Activated CD8-positive, alpha-beta memory T cell treated with anti-CD3 and anti-CD28 coated beads for 48 hours (primary cell): ENCODE measurements at places on chromosomes 3 and 15.
A peak's percentile ranks its signal among the peaks of the same experiment; 100 is the strongest.

DNA sequence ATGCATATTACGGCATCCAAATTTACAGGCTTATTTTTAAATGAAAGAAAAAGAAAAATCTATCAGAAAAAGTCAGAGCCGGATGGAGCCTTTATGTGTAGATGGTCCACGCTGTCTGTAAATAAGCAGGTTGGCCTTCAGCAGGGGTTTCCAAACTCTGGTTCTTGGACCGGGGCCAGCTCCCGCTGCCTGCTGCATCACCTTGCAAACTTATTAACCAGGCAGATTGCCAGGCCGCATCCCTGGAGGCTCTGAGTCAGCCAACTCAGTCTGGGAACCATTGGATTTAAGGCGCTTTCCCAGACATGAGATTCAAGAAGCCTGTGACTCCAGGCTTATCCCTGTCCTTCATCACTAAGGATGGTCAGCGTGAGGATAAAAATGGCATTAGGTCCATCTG, 212.4 kb downstream of the OPA1 start:
- no peak for DNase-seq

- no peak for DNase-seq
Measured at GRCh38 chr3:94256888-94257813, 194.3 kb downstream of the NSUN3 start.

DNA sequence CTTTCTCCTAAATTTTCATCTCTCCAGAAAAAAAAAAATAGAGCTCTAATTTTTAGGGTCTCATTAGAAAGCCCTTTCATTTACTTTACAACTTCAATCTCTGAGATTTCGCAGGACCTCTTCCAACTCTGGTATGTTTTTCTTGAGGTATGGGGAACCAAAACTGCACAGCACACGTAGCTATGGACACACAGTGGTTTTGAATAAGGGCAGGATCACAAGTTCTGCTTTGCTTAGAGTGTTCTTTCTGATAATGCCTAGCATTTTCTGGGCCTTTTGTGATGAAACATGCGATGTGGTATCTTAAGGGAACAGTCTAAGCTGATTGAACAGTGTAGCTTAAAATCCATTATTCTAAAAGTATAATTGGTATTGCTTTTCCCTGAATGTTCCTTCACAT, 25.3 kb downstream of the ZNF592 start:
- no peak for DNase-seq

- DNase-seq: no peak
Measured at GRCh38 chr15:65690778-65691177, 69.0 kb downstream of the SLC24A1 start.

- DNase-seq: no peak
Measured at GRCh38 chr3:63954182-63954581, 42.0 kb upstream of the SCAANT1 start.

DNA sequence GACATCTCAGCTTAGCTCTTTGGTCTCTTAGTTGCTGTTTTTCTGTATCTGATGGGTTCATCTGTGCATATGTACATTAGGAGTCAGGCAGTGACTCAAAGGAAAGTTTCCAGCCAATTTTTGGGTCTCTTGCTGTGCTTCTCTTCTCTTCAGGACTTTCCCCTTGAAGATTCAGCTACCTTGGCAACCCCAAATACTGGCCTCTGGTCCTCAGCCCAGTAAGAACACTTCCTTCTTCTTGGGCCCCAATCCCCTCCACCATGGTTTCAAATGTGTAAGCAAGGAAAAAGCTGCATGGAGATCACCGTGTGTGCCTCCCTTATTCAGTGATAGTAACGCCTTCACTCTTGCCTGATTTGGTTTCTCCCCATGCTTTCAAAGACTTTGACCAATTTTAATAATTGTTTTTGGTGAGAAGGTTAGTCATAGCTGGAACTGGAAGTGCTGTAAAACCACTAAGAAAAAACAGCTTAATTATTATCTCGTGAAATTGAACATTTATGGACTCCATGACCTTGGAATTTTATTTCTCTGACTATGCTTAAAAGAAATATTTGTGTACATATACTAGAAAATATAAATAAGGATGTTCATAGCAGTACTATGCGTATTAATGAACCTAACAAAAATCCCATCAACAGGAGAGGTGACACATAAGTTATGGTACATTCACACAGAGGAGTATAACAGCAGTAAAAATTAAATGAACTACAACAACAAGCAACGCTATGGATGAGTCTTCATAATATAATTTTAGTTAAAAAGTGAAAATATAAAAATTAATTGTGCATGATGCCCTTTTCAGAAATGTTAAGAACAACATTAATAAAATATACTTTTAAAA, 125.3 kb upstream of the BCL6 start:
- DNase-seq: no peak

- DNase-seq: no peak
Measured at GRCh38 chr3:128178782-128179483, 25.7 kb downstream of the EEFSEC start.

DNA sequence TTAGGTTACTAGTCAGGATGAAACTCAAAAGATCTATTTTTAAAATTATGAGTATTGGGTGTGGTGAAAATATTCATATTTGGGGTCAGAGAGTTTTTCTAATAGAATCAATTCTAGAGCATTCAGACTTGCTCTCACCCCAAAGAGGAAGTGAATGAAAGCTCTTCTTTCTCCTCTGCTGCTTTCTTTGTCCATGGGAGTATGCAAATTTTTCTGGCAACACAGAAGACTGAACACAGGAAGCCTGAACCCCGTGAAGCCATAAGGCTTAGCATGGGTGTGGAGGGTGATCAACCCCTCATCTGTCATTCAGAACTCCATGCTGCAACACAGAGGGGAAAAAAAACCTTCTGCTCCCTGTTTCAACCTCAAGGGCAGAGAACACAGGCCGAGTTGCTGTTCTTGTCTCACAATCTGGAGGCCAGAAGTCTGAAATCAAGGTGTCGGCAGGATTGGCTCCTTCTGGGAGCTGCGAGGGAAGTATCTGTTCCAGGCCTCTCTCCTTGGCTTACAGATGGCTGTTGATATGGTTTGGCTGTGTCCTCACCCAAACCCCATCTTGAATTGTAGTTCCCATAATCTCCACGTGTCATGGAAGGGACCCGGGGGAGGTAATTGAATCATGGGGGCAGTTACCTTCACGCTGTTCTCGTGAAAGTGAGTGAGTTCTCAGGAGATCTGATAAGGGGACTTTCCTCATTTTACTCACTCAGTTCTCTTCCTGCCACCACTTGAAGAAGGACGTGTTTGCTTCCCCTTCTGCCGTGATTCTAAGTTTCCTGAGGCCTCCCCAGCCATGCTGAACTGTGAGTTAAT, 33.7 kb upstream of the CD47 start:
- DNase-seq: peak; percentile 37

DNA sequence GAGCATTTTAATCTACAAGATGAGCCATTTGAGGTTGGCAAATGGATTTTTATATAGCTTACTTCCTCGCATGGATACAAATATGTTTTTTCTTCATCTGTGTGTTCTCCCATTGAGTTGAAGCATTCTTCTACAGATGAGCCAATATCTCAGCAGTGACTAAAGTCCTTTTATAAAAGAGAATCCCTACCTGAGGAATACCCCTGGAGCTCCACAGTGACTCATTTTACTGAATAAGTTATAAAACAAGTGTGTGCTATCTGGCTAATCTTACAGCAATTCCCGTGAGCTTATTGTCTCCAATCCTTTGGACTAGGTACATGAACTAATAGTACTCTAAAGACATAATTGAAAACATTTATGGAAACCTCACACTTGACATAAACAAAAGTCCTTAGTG, 354.2 kb upstream of the BCHE start:
- no peak for DNase-seq

GRCh38 chr15:75454471-75455378, 3.2 kb upstream of the SIN3A start:
- peak; percentile 59 for DNase-seq

GRCh38 chr3:119763466-119763865, 18.4 kb upstream of the NR1I2 start:
- no peak for DNase-seq

- no peak for DNase-seq
Measured at GRCh38 chr3:195773956-195774537, 37.7 kb downstream of the MUC4 start.

GRCh38 chr3:176987901-176988650, 209.2 kb downstream of the TBL1XR1 start:
- no peak for DNase-seq

GRCh38 chr15:90905306-90906180, 2.4 kb downstream of the MAN2A2 start:
- no peak for DNase-seq

DNA sequence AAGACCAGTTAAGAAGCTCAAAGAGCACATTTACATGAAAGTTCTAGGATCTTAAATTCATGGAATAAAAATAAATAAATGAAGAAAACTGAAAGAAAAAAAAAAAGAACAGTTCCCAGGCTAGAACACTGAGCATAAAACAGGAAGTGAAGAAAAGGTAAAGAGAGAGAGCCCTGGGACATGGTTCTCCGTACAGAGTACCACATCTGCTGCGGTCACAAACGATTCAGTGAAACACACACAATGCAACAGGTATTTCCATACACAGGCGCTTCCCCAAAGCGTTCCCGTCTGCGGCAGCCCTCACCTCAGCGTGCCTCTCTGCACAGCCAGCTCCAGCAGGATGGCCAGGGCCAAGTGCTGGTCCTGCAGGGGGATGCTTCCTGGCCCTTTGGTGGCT, 49.4 kb downstream of the HERC2 start:
- no peak for DNase-seq

DNA sequence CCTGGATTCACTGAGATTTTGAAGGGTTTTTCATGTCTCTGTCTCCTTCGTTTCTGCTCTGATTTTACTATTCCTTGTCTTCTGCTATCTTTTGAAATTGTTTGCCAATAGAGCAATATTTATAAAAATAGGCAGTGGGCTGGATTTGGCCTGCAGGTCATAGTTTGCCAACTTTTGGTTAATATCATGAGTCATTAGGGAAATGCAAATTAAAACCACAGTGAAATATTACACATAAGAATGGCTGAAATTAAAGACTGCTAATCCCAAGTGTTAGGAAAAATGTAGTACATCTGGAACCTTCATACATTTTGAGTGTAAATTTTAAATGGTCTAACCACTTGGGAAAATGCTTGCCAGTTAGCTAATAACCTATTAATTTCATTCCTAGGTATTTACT, 56.3 kb downstream of the ABI3BP start:
- no peak for DNase-seq

GRCh38 chr3:60953351-60953750, 297.9 kb downstream of the FHIT start:
- DNase-seq: no peak

DNA sequence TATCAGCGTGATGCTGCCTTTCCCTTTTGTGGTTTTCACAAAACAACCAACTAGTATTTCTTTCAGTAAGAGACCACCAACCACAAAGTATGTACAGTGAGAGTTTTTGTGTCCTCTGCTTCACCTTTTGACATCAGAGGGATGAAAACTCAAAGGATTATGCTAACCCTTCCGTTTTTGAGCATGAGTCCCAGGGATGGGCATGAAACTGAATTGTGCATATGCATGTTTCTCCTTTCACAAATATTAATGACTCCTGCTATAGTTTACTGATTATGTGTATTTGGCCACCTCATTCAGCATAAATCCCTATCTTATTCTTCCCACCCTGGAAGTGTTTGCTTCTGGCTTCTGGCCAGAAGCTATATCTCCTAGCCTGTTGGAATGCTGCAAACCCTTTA, 59.2 kb downstream of the RSRC1 start:
- no peak for DNase-seq

DNA sequence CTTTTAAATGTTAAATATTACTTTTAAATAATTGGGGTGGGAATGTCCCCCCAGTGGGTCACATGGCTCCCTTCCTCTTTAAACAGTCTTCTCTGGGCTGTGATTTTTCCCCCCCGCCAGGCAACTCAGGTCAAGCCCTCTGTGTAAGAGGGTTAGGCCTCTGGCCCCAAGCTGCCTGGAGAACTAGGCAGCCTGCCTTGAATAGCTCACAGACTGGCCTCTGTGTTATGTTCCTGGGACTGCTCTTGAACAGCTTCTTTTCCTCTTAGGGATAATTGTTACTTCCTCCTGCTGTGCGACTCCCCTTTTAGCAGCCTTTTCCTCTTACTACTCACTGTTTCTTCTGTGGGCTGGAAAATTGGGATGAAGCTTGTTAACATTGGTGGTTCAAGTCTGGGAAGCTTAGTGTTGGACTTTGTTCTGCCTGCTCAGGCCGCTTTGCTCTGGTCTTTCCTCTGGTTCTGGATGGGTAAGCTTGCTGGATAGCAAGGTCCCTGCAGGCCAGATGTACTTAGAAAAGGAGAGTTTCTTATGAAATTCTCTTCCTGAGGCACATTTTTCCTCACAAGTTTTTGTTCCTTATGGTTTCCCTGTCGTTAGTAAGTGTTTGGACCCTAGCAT, 2.2 kb downstream of the TEX264 start:
- DNase-seq: no peak

DNA sequence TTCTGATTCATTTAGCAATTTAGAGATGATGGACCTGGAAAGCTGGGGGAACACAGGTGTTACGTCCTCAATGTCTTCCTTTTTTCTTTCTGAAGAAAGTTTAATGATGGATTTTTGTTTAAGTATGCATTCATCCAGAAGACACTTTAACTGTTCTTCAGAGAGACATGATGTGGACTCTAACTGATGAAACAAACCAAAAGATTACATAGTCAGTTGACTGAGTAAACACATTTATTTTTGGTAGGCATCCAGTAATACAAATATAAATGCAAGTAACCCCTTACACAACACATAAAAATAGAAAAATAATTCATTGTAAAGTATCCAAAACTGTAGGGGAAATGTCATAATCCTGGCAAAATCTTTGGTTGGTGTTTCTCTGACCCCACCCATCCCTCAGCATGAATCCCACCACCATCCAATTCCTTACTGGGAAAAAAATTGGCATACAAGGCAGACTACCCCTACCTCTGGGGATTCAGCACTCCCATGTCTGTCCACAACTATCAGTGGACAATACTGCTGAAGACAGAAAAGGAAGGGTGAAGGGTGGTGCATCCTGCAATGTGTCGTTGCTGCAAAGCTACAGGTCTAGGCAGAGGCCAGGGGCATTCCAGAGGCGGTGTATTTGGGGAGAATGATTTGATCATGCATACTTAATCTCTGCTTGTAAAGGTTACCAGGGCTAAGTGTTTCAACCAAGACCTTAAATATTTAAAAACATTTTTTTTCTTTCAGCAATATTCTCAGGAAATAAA, 37.4 kb downstream of the THBS1 start:
- no peak for DNase-seq

- DNase-seq: no peak
Measured at GRCh38 chr15:25568751-25569150, 129.9 kb upstream of the UBE3A start.

GRCh38 chr3:188212308-188212969, 58.5 kb downstream of the LPP start:
- DNase-seq: no peak

DNA sequence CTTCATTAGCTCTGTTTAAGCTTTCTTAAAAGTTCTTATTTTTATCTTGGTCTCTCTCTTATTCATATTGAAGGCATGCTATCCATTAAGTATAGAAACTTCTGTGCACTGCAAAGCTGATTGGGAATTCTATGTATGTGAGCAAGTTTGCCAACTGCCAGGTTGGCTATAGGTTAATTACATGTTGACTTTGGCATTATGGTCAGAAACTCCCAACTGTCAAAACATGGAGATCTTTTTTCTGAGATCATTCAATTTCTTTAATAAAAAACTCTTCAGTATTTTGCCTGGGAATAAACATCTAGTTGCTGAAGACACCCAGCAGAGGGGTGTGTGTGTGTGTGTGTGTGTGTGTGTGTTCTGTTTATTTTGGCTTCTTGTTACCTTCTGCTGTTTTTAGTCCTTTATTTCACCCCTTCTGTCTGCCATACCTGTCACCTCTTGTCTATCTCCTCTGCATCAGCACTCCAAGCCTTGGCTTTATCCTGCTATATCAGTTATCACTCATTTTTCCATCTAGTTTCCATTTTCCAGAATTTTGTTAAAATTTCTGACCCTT, 1.3 kb upstream of the ARL14 start:
- no peak for DNase-seq
